ENCODE measurements at places on chromosomes 4 and X. TPM values are rescaled to one million over a fixed set of nuclear protein-coding genes. Genes with fewer than 3 reads are reported as not detected.

The NLGN4X gene
- 1.0 TPM for total RNA-seq

The P2RY8 gene
- not detected for total RNA-seq

The EVC2 gene
- total RNA-seq = 5.6 TPM

The PRKG2 gene
- total RNA-seq = 0.63 TPM

The RNF212 gene
- 1.5 TPM for total RNA-seq

The ADGRG4 gene
- total RNA-seq = not detected

The USP26 gene
- total RNA-seq = not detected

The MED14 gene
- total RNA-seq = 17.9 TPM

The SMIM14 gene
- 23.8 TPM for total RNA-seq

The DRD5 gene
- not detected for total RNA-seq

The RENBP gene
- 0.98 TPM for total RNA-seq

The SSX2 gene
- not detected for total RNA-seq

The SASH3 gene
- not detected for total RNA-seq

The USP17L25 gene
- not detected for total RNA-seq

The RRH gene
- total RNA-seq = not detected

The TSPAN6 gene
- total RNA-seq = 15.6 TPM
